ENCODE measurements at places on chromosomes 16 and 17.

DNA sequence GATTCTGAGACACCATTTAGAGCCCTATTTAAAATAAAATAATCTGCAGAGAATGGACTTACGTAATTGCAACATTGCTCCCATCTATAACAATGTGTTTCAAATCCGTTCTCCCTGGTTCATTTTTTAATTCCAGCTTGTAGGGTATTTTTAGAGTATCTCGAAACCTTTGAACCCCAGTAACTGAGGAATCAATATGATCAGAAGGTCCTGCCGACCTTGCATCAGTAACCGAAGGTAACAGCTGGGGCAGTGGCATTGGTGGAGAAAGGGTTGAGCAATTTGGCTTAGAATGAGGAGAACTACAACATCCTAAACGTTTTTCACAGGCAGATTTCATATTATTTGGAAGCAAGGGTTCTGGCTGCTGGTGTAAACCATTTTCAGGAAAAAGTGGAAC lies 49.3 kb downstream of the N4BP1 start:
- DNase-seq: no peak

DNA sequence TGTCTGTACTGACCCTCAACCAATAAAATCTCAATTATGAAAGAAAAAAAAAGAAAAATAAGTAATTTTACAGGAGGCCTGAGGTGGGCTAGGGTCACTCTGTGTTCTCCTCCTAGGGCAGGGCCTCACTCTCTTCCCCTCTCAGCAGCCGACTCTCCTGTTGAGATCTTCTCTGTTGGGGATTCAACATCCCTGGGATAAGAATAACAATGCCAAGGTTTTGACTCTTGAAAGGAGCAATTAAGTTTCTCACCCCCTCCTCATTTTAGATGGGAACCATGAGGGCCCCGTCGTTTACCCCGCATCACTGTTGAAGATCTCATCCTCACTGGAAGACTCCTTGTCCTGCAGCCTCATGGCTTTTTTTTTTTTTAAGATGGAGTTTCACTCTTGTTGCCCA lies 21.5 kb upstream of the BRCA1 start:
- no peak for DNase-seq

GRCh38 chr16:252366-253337 lies 18.0 kb downstream of the FAM234A start:
- no peak for DNase-seq

DNA sequence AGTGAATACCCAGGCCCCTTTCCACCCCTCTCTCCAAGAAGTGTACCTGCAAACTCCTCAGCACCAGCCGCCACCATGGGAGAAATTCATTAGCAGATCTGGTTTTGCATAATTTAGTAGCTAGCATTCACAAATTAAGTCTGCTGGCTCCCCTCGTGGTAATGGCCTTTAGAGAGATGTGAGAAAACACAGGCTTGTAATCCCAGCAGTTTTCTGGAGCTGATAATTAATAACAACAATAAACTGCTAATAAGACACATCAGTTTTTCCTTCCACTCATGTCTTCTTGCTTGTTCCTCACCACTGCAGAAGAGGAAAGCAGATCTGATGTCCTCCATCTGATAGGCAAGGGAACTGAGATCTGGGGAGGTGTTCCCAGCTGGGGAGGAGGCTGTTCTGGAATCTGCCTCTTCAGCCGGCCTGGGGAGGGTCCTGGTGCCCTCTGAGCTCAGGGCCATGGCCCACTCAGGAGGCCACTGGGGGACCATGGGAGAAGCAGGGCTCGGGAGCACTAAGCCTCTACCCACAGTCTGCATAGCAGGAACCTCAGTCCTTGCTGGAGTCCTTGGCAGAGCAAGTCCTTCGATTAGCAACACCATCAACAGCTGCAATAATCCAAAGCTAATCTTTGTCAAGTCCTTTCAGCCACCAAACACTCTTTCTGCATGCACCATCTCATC lies 74.2 kb upstream of the DNAJA2 start:
- DNase-seq: no peak

- no peak for DNase-seq
Observed at GRCh38 chr17:71521724-71522123, 599.1 kb upstream of the SOX9 start.

DNA sequence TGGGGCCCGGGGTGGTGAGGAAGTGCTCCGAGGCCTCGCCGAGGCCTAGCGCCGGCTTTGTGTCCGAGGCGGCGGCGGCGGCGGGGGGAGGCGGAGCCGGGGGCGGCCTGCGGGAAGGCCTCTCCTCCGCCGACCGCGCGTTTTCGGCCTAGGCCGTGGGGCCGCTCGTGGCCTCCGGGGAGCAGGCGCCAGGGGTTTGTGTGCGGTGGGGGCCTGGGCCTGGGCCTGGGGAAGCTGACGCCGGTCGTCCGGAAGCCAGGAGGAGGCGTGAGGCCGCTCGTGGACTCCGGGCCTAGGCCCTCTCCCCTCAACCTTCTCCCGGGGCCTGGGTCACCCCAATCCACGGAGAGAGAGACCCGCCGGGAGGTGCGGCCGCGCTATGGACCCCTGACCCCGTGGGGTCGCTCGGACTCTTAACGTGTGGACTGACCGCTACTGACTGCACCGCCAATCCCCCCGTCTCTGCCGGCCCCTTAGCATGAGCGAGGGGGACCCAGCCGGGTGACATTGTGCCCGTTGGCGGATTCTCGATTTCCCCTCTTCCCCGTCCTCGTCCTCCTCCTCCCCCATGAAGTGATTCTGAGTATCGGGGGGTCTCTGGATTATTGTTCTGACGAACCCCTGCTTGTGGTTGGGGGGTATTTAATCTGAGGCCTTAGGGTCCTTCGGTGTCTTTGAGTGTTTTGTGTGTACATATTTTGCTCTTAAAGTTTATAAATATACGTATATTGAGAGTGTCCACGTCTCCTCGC lies 660 bp downstream of the RBBP6 start:
- peak; percentile 32 for DNase-seq

GRCh38 chr17:70278844-70279462 lies 109.6 kb downstream of the KCNJ2 start:
- no peak for DNase-seq

- DNase-seq: no peak
Observed at GRCh38 chr17:75398279-75398678, 7.2 kb downstream of the GRB2 start.

- no peak for DNase-seq
Observed at GRCh38 chr16:83704656-83705055, 103.1 kb upstream of the HSBP1 start.

DNA sequence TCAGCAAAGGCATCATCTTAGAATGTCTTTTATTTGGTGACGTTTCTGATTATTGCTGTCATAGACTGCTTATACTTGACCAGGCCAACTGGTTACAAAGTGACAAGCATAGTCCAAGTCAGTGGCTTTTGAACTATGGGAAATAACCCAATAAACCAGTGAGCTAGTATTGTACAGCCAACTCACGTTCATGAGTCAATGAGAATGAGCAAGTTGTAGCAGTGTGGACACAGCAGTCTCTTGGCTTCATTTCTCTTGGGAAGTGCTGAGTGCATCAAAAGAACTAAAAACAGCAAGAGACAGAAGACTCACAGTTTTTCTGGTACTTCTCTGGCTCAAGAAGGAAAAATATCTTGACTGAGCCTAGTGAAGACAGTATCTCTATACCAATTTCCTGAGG lies 36.9 kb upstream of the CRISPLD2 start:
- no peak for DNase-seq

GRCh38 chr17:19344311-19345066 lies 18.0 kb downstream of the B9D1 start:
- no peak for DNase-seq

DNA sequence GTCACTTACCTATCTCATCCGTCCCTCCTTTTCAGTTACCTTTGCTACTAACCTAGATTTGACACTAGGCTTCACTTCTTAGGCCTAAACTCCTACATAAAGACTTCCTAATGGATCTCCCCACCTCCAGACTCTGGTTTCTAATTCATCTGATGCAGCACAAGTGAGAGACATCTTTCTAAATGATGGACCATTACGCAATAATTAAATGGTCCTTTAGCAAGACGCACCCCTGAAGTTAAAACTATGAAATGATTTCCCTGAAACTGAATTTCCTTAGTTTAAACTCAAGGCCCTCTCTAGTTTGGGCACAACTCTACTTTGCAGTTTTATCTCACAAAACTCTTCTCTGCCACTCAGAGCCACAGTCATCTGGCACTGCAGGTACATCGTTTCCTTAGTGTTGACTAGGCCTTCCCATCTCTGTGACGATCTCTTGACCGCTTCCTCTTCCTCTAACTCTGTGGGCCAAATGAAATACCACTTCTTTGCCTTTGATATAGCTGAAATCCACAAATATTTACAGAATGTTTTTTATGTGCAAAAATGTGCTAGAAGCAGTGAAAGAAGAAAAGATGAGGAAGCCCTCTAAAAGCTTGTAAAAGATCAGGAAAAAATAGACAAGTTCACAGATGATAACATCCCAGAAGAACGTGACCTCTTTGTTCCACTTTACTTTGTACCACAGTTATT lies 3.3 kb downstream of the SYNRG start:
- DNase-seq: no peak

DNA sequence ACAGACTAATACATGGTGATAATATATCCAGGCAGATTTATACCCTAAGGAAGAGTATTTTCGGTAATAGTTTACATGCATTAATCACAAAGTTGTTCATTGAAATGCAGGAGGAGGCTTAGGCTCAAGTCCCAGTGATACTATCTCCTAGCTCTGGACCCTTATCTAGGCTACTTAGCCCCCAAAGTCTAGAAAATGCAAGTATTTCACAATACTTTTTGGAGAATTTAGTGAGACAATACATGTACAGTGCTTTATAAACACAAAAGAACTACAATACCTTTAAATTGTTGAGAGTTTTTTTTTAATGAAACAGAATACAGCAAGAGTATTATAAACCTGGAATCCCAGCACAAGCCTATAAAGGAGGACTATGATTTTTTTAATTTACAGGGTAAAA lies 473.9 kb downstream of the HS3ST3B1 start:
- DNase-seq: no peak

- peak; percentile 66 for DNase-seq
Observed at GRCh38 chr17:48593840-48594537, 410 bp upstream of the HOXB5 start.

DNA sequence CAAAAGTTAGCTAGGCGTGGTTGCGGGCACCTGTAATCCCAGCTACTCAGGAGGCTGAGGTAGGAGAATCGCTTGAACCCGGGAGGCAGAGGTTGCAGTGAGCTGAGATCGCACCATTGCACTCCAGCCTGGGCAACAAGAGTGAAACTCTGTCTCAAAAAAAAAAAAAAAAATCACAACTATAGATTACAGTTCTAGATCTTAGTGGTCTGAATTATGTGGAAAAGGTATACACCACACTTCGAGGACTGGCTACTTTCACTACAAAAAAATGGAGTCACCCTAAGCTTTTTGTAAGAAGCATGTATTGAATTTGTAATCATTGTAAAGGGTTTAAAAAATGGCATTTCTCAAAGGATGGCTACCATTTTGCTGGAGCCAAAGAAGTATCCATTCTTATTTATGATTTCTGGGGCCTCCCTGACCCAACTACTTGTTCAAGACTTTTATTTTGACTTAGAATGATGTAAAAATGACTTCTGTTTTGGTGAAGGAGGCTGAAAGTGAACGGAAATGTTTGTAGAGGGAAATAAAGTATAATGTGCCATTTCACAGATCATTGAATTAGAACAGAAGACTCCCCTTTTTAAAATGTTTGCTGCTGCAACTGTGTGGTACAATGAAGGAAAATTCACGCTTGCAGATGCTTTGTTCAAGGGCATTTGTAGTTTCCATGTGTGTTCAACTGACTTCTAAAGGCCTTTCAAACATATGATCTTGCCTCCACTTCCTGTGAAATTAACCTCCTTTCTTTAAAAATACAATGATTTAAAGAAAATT lies 37.1 kb upstream of the NOL11 start:
- no peak for DNase-seq

- DNase-seq: no peak
Observed at GRCh38 chr17:45973099-45973780, 25.8 kb upstream of the STH start.

DNA sequence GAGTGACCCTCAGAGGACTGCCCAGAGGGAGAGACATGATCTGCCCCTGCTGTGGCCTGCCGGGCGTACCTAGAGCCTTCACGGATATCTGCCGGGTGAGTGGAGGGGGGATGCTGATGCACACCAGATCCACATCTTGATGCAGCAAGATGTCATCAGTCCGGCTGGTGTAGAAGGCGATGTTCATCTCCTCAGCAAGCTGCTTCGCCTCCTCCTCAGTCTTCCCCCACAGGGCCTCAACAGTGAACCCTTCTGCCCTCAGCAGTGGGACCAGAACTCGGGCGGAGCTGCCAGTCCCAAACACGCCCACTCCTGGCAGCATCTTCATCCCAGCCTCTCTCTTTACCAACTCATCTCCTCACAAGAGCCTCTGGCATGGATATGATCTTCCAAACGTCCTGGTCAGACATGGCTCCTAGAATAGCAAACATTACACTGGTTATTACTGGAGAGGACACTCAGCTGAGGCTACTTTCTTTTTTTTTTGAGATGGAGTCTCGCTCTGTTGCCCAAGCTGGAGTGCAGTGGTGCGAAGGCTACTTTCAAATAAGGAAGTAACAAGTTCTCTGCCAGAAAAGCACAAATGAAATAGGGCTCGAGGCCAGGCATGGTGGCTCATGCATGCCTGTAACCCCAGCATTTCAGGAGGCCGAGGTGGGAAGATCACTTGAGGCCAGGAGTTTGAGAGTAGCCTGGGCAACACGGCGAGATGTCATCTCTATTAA lies 18.9 kb downstream of the C16orf86 start:
- no peak for DNase-seq

- DNase-seq: no peak
Observed at GRCh38 chr17:18959071-18959844, 7.3 kb downstream of the SLC5A10 start.

GRCh38 chr16:89884041-89884421 lies 10.6 kb downstream of the TCF25 start:
- DNase-seq: no peak

DNA sequence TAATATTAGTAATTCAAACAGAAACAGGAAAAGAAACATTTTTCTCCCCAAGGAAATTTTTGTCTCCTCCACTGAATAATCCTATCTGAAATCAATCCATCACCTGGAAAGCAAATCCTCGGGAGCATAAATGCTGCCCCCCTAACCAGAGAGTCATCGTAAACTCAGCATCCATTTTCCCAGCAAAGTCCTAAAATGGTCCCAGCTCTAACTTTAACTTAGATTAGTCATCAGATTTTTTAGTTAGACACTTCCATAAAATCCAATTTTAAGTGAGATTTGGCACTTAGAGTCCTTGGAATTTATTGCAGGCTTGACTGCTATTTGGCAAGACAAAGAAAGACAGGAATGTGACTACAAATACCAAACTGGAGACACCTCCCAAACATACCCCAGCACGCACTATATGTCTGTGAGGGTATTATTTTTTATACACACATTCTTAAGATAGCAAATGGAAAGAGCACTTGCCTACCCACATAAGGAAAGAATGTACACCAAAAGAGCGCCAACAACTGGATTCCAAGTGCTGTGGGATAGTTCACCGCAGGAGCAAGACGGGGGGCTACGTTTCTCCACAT lies 15.4 kb downstream of the SCO1 start:
- DNase-seq: no peak
